ENCODE measurements at places on chromosomes 11 and 22.

DNA sequence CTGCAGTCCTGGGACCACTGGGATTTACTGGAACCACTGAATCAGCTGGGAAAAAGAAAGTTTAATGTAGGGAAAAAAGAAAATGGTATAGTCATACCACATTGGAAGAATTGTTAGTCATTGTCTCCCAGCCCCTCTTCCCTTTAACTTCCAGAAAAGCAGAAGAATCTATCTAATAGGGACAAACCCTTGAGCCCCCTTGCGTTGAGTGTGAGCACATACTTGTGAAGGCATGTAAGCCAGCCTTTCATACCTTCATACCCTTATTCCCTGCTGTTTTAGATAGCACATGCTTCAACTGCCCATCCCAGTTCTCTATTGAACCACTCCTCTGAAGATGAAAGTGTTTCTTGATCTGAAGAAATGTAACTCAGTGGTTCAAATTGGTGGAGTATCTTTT, 6.6 kb downstream of the TREH start:
- no peak for DNase-seq

DNA sequence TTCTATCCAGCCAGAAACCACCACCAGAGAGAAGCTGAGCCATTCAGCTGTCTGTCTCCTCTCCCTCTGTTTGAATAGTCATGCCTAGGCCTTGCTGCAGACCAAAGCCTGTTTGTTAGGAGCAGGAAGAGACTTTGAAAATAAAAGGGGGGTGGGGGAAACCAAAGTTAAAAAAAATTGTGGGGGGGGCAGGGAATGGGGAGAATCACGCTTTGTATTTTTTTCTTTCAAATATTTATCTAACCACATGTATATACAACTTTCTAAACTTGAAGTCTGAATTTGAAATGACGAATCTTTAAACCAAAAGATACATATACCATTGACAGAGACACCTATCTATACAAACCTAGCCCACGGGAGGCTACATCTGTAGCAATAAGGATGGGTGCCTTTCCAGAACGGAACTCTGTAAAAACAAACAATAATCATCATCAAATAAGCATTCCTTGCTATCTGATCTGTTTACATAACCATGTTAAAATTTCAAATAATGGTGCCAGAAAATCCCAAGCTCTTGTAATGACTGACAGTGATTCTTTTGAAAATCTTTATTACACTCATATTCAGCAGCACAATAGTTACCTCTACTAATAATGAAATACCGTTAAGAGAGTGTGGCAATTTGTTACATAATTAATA, 14.3 kb downstream of the DDX17 start:
- no peak for DNase-seq

DNA sequence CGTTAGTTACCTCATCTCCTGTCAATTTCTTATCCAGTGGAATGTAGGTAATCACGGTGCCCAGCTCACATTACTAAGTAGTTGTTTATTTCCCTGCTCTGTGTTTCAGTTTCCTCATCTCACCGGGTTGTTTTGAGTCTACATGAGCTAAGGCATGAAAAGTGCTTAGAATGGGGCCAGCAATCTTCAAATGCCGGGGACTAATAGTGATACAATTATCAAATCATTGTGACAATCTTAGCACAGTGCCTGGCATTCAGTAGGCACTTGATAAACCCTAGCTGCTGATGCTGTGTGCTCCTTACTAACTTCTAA, 53.3 kb upstream of the CD5 start:
- DNase-seq, result no peak

- DNase-seq, result no peak
Measured at GRCh38 chr11:110711448-110711775, 825 bp downstream of the ARHGAP20 start.

GRCh38 chr11:107713009-107713408, 1.2 kb upstream of the SLN start:
- no peak for DNase-seq

GRCh38 chr22:46984751-46985506, 222.5 kb downstream of the TBC1D22A start:
- DNase-seq, result no peak

DNA sequence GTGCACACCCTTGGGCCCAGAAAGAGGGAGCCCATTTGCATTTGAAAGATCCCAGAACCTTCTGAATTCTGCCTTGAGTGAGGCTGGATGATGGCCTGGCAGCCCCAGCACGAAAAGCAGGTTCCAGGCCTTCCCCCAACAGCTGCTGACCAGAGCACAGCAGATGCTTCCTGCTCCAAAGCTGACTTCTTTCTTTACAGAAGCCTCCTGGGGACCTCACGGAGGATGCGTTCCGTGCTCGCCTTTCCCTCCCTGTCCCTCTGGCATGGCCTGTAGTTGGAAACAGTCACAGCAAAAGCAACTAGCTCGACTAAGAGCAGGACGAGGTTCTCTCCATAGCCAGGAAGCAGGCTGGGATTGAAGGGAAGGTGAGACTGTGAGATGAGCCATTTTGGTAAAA, 107.7 kb upstream of the B3GAT1 start:
- no peak for DNase-seq

GRCh38 chr11:660681-661444, 23.8 kb downstream of the DRD4 start:
- no peak for DNase-seq

DNA sequence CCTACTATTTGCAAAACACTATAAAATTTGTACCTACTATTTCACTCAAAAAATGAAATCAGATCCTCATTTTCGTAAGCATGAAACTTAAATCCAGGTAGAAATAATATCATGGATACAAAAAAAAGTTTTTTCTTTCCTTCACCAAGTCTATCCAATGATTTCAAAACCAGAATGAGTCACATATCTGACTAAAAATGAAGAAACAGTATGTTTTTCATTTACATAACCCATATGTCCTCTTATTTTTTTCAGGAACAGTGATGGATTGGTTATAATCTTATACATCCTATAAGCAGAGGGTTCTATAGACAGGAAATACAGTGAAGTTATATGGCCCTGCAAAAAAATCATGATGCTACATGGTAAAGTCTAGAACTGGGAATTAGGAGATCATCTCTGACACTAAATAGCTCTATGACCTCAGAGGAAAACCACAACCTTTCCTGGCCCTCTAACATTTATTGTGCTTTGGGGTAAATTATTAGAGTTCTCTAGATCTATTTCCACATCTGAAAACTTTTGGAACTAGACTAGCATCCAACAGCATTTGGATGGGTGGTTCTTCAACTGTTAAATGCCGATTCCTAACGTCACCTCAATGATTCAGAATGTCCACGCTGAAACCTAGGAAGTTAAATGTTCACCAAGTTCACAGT, 10.9 kb downstream of the MTMR2 start:
- no peak for DNase-seq

DNA sequence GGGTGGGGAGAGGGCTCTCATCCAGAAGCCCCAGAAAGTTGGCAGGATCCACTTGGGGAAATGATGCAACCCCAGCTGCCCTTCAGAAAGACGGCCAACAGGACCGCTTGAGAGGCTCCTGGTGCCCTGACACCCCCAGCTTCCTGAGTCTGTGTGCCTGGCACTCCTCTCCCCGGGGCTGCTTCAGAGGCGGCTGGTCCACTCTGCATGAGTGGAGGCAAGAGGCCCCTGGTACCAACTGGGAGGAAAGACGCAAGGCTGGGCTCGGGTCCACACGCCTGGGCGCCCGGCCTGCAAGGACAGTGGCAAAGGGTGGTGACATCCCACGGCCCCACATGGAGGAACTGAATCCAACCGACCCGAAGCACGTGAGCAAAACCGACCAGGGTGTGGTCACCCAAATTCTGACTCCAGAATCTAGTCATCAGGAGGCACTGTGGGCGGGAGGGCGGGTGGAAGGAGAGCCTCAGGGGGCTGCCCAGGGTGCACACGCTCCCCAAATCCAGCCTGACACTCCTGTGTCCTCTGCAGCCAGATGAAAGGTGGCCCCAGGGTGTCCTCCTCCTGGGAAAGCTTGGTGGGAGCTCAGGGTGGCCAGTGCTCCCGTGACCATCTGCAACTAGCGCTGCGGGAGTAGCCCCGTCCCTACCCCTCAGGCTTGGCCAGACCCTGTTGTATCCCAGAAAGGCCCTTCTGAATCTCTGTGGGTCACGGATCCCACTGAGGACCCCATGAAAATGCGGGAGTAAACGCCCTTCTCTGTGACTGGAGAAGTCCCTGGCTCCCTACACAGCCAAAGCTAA, 3.7 kb downstream of the RNH1 start:
- no peak for DNase-seq

Data from Jurkat, Clone E6-1 (cell line).